ENCODE measurements at places on chromosomes 7 and 10. TPM values are rescaled to one million over a fixed set of nuclear protein-coding genes. Genes with fewer than 3 reads are reported as not detected.

The GNGT1 gene
- total RNA-seq: not detected

The ZNF804B gene
- total RNA-seq: not detected

The C10orf95 gene
- not detected for total RNA-seq

The GALNT17 gene
- not detected for total RNA-seq

The SPDYE18 gene
- total RNA-seq: not detected

The CYP2W1 gene
- total RNA-seq: not detected

The NPC1L1 gene
- not detected for total RNA-seq

The PROSER2 gene
- 4.3 TPM for total RNA-seq

The JAKMIP3 gene
- total RNA-seq: 0.35 TPM

The NODAL gene
- not detected for total RNA-seq

The ASZ1 gene
- not detected for total RNA-seq

The COL28A1 gene
- total RNA-seq: under 0.01 TPM

The VPS50 gene
- 31.0 TPM for total RNA-seq

The ADAM8 gene
- 22.2 TPM for total RNA-seq

The MRPS17 gene
- 11.9 TPM for total RNA-seq

The MPP7 gene
- under 0.01 TPM for total RNA-seq

The PNLIPRP2 gene
- not detected for total RNA-seq

The HDAC9 gene
- total RNA-seq: 4.6 TPM

All from myometrial cell (primary cell).